ENCODE measurements at places on chromosomes 2 and 18.

DNA sequence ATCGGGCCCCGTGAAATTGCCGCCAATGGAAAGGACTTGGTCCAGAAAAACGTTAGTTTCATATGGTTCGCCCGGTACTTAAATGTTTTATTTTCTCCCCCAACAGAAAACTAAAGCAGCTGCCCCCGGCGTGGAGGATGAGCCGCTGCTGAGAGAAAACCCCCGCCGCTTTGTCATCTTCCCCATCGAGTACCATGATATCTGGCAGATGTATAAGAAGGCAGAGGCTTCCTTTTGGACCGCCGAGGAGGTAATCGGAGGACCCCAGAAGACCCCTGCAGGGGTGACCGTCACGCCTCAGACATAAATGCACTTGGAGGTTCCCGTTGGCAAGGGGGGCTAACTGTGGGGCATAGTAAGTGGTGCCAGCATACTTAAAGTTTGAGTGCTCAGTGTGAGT, 742 bp downstream of the RRM2 start:
- DNase-seq = no peak

DNA sequence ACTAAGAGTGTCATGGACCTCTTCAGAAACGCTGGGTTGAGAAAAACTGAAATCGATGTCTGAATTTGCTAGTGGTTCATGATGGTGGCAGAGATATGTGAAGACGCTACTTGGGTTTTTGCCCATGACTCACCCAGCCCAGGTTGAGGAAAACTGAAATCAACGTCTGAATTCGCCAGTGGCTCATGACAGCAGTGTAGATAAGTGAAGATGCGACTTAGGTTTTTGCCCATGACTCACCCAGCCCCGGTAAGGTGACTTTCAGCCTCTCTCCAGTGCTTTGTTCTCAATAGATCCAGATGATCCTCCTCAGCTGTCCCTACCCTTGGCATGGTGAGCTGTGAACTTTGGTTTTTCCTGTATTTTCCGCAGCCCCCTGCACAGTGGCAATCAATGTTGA, 105.3 kb upstream of the SIX3 start:
- DNase-seq = no peak

DNA sequence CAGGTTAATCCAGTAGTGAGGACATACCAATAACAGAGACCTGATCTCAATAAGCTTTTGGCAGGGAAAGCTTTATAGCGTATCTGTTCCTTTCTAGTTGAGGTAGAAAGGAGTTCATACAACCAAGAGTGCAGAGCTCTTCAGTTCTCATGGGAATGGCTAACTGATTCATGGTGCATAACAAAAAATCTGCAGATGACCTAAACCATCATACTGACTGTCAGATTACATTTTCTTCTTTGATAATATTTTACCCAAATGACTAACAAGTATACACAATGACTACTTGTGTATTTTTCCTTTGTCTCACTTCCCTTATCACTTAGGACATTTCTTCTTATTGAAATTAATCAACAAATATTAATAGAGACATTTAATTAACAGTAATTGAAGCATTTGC, 140.0 kb upstream of the SERTAD2 start:
- no peak for DNase-seq

GRCh38 chr2:188076149-188077056, 215.3 kb upstream of the GULP1 start:
- DNase-seq = no peak

GRCh38 chr2:86485103-86485502, 43.9 kb downstream of the KDM3A start:
- no peak for DNase-seq

DNA sequence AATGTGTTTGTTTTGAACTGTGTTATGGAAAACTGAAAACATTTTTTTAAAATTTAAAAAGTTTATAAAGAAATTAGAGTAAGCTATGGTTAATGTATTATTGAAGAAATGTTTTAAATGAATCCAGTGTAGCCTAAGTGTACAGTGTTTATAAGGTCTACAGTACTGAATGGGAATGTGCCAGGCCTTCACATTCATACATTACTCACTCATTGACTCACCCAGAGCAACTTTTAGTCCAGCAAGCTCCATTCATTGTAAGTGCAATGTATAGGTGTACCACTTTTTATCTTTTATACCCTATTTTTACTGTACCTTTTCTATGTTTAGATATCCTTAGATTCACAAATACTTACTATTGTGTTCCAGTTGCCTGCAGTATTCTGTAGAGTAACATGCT, 215.1 kb upstream of the THUMPD2 start:
- DNase-seq = no peak

- no peak for DNase-seq
Observed at GRCh38 chr2:215750763-215751162, 262.6 kb downstream of the MREG start.

- DNase-seq = no peak
Observed at GRCh38 chr2:152094014-152094413, 4.8 kb downstream of the CACNB4 start.

DNA sequence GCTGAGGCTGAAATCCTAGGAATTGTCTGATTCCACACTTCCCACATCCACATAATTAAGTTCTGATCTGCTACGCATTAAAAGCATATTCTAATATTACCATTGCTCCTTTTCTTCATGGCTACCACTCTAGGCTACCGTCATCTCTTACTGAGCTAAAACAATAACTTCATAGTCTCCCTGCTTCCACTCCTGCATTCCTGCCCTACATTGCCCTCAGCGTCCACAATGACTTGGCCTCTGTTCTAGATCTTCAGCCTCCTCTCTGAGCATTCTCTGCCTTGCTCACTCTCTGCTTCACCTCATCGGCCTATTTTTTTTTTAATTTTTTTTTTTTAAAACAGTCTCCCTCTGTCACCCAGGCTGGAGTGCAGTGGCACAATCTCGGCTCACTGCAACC, 15.8 kb upstream of the TLK1 start:
- no peak for DNase-seq

DNA sequence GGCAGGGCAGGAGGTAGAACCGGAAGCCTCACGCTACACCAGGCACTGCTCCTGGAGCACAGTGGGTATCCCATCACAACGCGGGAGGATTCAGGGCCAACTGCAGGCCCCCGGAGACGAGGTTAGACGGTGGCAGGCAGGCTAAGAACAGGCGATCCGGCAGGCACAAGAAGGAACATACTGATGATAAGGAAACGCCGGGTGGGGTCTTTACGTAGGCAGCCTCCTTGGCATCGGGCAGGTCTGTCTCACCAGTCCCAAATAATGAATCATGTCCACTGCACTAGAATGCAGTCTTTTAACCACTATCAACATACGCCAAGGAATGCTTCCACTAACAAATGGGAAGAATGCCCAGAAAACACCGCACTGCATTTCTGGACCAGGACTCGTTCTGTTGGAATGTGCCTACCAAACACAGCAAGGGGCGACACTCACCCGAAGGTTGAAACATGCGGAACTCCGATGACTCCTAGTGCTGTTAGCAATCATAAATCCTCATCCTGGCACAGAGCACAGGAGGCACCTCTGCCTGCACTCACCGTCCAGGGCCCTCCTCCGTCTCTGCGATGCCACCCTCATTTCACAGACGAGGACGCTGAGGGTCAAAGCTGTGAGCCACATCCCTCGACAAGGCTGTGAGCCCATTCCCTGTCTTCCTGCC, 35.2 kb downstream of the ZNF516 start:
- no peak for DNase-seq

- no peak for DNase-seq
Observed at GRCh38 chr2:229205704-229206103, 65.4 kb downstream of the PID1 start.

DNA sequence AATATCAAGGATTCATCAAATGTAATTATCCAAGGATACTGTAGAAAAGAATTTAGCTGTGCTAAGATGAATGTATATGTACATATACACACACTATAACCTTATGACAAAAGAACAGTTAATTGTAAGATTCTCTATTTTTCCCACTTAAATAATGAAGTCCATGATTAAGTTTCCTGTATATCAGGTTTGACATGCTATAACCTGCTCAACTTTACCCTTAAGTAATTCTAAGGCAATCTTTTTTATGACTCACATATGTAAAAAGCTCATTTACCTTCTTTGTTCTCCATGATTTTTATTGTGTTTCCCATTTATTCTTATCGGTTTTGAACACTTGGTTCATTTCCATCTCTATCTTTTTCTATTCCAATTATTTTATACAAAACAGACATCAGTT, 1213.1 kb upstream of the SLC39A10 start:
- no peak for DNase-seq

DNA sequence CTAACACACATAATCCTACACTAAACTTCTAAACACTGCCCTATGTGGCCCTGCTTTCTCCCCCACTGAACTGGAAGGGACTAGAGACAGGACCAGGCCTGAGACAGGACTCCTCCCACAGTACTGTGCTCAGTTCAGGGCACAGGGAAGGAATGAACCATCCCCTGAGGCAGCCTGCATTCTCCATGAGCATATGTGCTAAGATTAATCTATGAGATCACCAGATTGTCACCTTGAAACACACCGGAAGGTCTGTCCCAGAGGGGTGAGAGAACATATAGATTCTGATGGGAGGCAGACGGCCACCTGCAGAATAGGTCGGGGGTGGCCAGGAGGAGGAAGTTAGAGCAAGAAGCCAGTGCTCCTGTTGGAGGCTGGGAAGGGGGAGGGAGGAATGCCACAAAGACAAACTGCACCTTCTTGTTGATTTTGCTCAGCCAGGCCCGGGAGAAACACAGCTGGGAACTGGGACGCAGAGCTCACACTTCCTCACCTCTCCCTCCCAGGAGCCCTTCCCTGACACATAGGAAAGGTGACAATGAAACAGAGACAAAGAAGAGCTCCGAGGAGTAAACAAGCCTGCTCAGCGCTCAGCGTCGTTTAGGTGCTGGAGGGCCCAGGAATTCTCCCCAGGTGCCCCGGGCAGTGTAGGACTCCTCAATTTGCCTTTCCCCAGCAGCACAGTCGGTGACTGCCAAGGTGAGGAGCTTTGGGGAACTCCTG, 52.1 kb downstream of the ZBTB7C start:
- no peak for DNase-seq

DNA sequence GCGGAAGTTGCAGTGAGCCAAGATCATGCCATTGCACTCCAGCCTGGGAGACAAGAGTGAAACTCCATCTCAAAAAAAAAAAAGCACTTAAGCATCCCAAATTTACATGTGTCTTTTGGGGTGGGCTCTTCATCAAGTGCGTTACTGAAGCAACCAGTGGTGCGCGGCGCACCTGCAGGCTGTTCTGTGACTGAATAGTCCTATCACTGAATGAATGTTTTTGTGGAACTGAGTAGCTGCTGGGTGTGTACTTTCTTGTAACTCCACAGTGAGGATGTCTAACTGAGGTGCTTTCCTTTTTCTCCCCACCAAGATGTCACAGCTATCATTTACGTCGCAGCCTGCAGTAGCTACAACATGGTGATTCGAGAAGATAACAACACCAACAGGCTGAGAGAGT, 17.0 kb downstream of the CHMP1B start:
- DNase-seq = no peak

DNA sequence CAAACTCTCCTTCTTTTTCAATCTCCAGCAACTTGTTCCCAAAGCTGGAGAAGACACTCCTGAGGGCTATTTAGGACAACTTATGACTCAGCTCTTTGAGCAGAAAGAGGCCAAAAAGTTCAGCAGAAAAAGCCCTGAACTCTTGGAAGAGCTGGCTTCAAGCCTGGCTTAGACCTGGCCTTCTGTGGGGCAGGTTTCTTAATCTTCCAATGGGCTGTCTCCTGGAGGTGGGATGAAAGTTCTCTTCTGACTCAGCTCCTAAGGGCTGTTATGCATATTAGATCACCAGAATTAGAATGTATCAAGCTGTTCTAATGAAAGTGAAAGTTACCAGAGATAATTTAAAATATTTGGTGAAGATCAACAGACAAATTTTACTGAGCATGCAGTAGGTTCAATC, 129.4 kb downstream of the RAD51AP2 start:
- no peak for DNase-seq

- no peak for DNase-seq
Observed at GRCh38 chr18:23661735-23662308, 889 bp downstream of the ANKRD29 start.

Measured in BE2C (cell line).